ENCODE measurements at places on chromosomes 6 and 20.

DNA sequence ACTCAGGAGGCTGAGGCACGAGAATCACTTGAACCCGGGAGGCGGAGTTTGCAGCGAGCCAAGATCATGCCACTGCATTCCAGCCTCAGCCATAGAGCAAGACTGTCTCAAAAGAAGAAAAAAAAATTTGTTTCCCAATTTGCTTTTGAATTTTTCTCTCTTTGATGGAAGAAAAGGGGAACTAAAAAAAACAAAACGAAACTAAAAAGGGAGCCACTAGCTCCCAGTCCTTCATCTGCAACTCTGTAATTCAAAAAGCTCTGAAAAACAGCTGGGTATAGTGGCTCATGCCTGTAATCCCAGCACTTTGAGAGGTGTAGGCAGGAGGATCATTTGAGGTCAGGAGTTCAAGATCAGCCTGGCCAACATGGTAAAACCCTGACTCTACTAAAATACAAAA, 9.5 kb downstream of the OVOL2 start:
- no peak for DNase-seq

DNA sequence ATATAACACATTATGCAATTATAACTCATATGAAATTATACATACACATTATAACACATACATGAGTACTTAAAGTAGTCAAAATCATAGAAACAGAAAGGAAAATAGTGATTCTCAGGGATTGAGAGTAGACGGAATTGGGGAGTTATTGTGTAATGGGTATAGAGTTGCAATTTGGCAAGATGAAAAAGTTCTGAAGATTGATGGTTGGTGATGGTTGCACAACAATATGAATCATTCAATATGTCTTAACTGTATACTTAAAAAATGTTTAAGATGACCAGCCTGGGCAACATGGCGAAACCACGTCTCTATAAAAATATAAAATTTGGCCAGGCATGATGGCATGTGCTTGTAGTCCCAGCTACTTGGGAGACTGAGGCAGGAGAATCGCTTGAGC, 372.7 kb downstream of the CDKAL1 start:
- DNase-seq, result no peak

- no peak for DNase-seq
Observed at GRCh38 chr6:121451250-121451649, 15.8 kb downstream of the GJA1 start.

GRCh38 chr6:168132531-168133167, 53.6 kb upstream of the FRMD1 start:
- DNase-seq, result no peak

DNA sequence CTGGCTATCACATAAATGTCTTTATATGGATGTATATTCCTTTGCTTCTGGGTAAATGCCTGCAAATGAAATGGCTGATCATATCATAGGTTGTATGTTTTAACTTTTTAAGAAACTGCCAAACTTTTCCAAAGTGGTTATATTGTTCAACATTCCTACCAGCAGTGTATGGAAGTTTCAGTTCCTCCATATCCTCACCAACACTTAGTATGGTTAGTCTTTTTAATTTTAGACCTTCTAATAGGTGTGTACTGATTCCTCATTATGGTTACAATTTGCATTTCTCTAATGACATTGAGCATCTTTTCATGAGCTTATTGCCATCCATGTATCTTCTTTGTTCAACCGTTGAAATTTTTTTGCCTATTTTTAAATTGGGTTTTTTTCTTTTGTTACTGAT, 155.4 kb downstream of the ZFAND3 start:
- no peak for DNase-seq

DNA sequence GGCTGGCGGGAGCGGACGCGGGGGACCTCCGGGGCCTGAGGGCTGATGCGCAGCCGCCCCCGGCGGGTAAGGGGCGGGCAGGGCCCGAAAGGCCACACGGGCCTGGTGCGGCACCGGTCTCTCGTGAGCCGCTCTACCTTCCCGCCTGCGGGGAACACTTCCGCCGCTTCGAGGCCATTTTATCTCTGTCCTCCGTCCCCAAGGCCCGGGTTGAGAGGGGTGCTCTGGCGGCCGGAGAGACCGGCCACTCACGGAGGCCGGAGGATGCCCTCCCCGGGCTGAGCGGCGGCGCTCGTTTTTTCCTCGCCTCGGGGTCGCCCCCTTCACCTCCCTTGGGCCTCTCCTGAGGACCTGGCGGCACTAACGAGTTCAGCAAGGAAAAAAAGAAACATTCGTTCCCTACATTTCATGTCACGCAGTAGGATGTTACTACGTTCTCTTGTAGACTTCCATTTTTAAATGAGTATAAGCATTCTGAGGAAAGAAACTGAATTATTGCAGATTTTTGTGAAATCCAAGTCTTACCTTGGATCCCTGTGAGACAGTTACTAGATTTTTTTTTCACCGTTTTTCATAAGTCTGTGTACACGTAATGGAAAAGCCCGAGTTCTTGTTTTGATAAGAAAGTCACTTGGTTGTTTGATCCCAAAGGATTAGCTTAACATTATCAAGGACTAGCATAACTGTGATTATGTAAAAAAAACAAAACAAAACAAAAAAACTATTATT, 575 bp downstream of the WTAP start:
- peak; percentile 62 for DNase-seq

GRCh38 chr6:96086745-96087144, 71.0 kb downstream of the FUT9 start:
- no peak for DNase-seq

GRCh38 chr6:144008120-144008811, at the start of gene PLAGL1:
PLAGL1 (minus strand) TSS chr6:144008259; CDS start chr6:143948136, 60,123 bp downstream.
- peak; percentile 36 for DNase-seq

- DNase-seq, result no peak
Observed at GRCh38 chr20:63610581-63611435, 16.1 kb downstream of the GMEB2 start.

DNA sequence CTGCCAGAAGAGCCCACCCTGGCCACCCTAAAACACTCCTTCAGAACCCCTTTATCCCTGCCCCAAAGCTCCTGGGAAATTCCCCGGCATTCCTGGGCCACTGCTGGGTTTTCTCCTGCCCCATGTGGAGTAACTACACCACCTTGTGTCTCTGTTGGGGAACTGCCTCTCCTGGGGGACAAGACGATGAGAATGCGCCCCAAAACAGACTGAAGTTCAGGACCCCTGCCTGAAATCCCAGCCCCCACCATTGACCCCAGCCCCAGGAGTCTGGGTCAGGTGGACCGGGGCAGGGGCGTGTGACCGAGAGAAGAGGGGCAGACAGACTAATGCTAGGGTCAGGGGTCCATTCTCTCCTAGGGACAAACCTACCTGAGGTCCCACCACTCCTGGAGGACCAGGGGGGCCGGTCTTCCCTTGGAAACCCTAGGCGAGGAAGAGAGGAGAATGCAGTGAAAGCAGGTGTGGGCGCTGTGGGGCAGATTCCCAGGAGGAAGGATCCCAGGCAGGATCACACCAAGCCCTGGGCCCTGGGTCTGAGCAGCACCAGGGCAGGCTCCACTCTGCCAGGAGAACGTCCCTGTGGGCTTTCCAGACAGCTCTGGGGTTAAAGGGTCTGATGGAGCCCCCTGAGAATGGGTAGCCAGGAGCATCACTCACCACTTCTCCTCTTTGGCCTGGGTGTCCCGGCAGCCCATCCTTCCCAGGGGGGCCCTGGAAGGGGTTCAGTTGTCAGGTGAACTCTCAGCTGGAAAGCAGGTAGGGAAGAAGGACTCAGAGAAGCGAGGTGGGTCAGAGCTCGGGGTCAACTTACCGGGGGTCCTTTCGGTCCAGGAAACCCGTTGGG, 19.4 kb downstream of the COL11A2 start:
- no peak for DNase-seq

DNA sequence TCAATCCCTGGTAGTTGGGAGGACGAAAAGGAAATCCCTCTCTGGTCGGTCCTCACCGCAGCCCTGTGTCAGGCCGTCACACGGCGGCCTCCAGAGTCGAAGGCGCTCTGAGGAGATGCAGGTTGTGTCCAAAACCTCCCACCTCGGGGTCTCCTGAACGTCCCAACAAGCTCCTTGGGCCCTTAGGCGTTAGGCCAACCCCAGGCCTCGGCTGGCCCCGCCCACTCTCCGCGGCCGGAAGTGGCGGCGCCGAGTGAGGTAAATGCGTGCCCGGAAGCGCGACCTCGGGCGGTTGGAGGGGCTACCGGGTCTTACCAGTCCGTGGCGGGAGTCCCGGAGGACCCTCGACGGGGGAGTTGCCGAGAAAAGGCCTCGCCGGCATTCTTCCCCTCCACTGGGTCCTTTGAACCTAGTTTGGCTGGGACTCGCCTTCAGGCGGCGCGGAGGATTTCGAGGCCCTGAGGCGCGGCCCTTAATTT, at the start of gene TDRD6:
TSS of gene TDRD6 (plus strand) at position 267 of the 479 bp plus-strand sequence. CDS start 244 bp downstream, outside the sequence.
- no peak for DNase-seq

DNA sequence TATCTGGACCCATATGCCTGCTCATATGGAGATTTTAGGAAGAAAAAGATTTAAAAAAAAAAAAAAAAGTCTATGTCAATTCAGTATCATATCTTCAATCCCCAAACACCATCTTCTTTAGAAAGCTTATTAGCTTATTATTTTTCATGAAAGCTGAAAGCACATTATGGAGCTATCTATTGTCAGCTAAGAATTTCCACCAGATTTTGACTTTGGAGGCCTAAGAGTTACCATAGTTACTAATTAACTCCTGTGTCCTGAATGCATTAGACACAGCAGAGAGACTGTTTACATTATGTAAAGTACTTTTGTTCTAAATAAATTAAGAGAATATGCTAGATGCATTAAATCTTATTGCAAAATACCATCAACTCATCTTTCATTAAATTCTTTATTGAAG, 255.5 kb upstream of the NRSN1 start:
- DNase-seq, result peak; percentile 40

GRCh38 chr20:33412484-33412838, 11.1 kb upstream of the CDK5RAP1 start:
- no peak for DNase-seq

DNA sequence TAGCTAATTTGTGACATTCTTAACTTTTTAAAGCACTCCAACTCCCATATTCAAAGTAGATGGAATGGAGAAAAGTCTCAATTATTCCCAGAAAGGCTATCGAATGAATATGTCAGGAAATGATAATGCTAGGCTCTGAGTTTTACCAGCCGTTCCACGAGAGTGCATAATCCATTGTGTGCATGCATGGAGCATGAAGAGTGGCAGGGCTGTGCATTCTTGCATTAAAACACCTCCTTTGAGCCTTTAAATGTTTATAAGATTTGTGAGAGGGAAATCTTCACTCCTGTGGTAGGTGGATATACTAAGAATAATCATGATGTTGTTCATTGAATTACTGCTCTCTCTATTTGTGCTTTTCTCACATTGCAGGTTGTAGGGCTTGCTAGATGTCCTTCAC, 178.3 kb downstream of the CARMIL1 start:
- no peak for DNase-seq

GRCh38 chr20:14505476-14505875, 168.1 kb upstream of the FLRT3 start:
- no peak for DNase-seq

GRCh38 chr6:43211955-43212354, 17.3 kb downstream of the DNPH1 start:
- DNase-seq, result no peak

GRCh38 chr6:40947876-40948526, 91.0 kb downstream of the UNC5CL start:
- no peak for DNase-seq

- DNase-seq, result peak; percentile 33
Observed at GRCh38 chr6:10411131-10411970, 3.5 kb downstream of the TFAP2A start.

DNA sequence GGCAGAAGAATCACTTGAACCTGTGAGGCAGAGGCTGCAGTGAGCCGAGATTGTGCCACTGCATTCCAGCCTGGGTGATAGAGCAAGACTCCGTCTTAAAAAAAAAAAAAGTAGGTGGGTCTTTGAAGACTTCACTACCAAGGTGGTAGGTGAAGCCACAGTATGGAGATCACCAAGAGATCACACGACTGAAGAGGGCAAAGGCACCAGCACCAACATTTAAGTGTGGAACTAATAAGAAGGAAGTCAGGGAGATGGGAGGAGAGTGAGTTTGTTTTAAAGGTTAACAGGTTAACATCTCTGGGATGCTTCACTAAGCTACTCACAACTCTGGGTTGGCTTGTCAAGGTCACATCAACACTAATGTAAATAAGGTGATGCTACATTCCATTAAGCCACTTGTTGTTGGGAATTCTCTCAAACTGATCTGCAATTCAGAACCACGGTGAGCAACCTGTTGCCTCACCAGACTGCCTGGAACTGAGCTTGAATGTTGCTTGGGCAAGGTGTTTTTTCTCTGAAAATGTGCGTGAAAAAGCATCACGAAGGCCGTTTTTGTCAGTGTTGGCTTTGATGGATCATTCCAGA, 48.7 kb downstream of the KCTD20 start:
- DNase-seq, result no peak

GRCh38 chr6:29980511-29980910, 38.2 kb downstream of the HLA-A start:
- no peak for DNase-seq

GRCh38 chr6:149925974-149926777, 3.3 kb upstream of the RAET1G start:
- DNase-seq, result peak; percentile 79

DNA sequence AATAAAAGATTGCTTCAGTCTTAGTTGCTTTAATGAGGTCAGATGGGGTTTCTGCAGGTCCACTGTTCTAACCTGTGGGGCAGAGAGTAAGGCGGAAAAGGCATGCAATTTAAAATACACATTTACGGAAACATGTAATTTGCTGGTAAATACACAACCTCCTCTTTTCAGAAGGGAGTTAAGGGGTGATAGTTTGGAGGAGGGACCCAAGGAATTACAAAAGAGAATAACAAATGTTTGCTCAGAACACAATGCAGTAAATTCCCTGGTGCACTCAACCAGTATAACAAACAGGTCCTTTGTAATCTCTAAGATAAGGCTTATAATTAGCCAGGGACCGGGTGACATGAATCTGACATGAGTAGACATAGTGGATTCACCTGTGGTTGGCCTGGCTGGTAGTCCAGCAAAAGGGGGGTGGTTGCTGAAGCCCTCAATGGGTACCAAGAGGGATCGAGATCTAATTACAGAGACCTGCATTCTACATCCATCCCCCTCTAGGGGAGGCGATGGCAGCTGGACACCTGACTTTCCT, 295.1 kb downstream of the PHACTR1 start:
- no peak for DNase-seq

DNA sequence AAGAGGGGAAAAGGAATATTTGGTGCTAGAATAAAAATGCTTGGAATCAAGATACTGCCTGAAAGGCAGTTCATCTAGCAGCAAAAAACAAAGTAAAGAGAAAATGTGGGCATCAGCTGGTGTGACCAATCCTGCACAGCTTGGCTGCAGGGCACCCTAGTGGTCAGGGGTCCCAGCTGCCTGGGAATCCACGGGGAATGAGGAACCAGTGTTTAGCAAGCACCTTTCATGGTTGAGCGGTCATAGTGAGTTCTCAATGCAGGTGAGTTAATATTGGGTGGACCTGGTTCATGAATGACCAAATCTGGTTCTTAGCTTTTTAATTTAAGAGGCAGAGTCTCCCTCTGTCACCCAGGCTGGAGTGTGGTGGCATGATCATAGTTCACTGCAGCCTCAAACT, 53.3 kb downstream of the CAP2 start:
- DNase-seq, result no peak

DNA sequence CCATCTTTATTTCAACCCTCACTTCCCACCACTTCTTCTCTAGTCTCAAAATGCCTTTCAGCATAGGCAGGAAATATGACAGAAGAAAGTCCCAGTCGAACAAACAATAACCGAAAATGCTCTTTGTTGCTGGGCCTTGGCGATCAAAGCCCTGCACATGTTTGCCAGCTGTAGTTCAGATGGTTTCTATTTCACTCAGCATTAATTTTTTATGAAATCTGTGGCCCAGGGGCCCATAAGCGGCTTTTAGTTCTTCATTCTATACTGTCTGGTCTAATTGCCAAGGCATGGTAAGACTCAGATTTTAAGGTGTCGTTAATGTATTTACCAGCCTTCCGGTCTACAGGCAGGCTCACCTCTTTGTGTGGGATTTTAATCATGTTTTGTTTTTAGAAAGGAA, 10.9 kb upstream of the F13A1 start:
- no peak for DNase-seq

Measured in NCI-H1105 (cell line).